ENCODE measurements at places on chromosomes 5 and 9.

DNA sequence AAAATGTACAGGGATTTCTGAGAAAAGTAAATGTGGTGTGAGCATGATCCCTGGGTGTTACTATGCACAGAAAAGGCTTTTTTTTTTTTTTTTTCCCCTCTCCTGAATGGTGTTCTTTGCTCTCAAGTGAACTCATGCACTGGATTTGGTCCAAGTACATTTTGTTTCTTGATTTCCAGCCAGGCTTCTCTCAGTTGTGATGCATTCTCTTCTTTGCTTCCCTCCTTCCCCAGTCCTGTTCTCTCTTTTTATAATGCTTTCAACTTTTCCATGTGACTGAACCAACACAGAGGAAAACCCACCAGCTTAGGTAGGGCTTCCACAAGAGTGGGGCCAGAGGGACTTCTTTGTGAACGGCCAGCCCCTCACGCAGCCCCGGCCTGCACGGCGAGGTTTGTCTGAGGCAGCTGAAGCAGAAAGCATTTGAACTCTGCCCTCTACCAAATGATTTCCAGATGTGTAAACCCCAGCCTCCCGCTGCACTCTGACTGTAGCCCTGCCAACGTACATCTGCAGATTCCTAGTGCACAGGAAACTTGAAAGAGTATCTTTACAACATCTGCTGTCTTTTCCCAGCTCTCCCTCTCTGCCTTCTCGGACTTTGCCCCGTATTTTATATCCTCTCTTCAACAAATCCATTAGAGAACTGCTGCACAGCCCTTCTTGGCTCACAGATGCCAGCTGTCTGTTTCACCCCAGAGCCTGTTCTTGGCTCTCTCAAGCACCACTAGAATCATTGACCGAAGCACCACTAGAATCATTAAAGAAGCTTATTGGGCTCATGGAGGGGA is 71.8 kb upstream of the CD180 start:
- no peak for DNase-seq

DNA sequence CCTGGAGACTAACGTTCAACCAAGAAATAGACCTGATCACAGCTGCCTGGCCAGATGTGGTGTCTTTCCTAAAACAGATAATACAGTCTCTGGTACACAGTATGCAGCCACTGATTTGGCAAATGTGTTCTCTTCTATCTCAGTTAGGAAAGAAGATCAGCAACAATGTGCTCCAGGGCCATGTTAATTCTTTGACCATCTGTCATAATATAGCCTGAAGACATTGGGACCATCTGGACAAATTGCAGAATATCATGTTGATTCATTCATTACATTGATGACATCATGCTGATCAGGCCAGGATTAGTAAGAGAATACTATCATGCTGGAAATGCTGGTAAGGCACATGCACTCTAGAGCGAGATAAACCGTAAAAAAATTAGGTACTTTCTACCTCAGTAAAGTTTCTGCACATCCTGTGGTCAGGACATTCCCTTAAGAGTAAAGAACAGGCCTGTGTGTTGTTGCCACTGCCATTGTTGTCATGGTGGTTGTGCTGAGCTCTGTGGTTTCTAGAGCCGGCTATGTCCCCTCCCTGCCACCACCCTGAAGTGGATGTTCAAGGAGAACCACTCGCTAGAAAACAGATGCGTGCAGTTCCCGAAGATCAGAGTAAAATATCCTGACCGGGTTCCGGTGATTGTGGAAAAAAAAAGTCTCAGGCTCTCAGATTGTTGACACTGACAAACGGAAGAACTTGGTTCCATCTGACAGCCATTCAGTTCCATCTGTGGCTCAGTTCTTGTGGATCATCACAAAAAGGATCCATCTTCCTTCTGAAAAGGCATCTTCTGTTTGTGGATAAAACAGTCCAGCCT is 6.4 kb upstream of the JMY start:
- DNase-seq = no peak

GRCh38 chr5:123433596-123433995 is 10.4 kb upstream of the CEP120 start:
- DNase-seq = no peak

GRCh38 chr5:81397176-81397575 is 3.2 kb upstream of the ACOT12 start:
- DNase-seq = no peak

GRCh38 chr9:126709241-126709640 is 95.5 kb downstream of the LMX1B start:
- no peak for DNase-seq

GRCh38 chr9:111969061-111969460 is 72.4 kb downstream of the UGCG start:
- DNase-seq = no peak

DNA sequence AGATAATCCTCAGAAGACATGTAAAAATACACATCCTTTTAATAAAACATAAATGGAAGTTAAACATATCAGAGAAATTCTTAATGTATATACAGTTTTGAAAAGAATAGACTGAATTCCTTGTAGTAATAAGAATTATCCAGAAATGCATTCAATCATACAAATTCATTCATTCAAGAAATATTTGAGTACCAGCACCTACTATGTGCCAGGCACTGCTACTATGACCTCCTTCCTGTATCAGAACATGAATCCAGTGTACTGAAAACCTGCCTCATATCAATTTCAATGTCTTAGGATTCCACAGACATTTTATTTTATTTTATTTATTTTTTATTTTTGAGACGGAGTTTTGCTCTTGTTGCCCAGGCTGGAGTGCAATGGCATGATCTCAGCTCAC is 13.3 kb downstream of the PRKAA1 start:
- no peak for DNase-seq

GRCh38 chr5:105735704-105736103 is 1935.0 kb downstream of the EFNA5 start:
- DNase-seq = no peak

DNA sequence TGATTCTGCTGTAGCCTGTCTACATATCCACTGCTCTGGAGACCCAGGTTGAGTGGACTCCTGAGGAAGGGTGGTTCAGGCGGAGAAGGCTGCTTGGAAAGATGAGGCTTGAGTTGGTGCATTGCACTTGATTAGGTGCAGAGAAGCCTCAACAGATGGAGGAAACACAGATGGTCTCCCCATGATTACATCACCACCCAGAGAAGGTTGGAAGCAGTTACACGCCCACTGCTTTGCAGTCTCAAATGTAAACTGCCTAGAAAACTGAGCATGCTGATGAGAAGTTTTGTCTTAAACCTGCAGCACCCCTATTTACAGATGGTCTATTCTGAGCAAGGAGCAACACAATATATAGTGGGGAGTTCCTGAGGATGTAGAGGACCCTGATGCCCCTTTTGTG is 266.6 kb downstream of the PIK3R1 start:
- DNase-seq = no peak

GRCh38 chr5:113909782-113910181 is 396.3 kb downstream of the YTHDC2 start:
- DNase-seq = no peak

All from activated T-helper 1 cell treated with Interleukin-2 at 50 U/mL for 16 hours (primary cell).